Stimulated activated CD8-positive, alpha-beta memory T cell treated with anti-CD3 and anti-CD28 coated beads, Interleukin-2, amount 100 ng/mL, for 1 hour (primary cell): ENCODE measurements at places on chromosomes 1 and 21.

- DNase-seq: no peak
These were observed 73.8 kb upstream of the B3GALT2 start for GRCh38 chr1:193260056-193260745.

- DNase-seq: no peak
These were observed 82.4 kb upstream of the GPR88 start for GRCh38 chr1:100455478-100456072.

- no peak for DNase-seq
These were observed 15.9 kb downstream of the BCAN start for GRCh38 chr1:156657741-156658319.

DNA sequence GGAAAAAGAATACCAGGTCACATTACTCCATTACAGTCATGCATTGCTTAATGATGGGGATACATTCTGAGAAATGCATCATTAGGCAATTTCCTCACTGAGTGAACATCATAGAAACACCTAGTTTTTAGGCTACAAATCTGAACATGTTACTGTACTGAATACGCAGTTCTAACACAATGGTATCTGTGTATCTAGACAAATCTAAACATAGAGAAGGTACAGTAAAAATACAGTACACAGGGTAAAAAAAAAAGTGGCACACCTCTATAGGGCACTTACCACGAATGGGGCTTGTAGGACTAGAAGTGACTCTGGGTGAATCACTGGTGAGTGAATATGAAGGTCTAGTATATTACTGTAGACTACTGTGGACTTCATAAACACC lies 115.7 kb downstream of the AKT3 start:
- no peak for DNase-seq

DNA sequence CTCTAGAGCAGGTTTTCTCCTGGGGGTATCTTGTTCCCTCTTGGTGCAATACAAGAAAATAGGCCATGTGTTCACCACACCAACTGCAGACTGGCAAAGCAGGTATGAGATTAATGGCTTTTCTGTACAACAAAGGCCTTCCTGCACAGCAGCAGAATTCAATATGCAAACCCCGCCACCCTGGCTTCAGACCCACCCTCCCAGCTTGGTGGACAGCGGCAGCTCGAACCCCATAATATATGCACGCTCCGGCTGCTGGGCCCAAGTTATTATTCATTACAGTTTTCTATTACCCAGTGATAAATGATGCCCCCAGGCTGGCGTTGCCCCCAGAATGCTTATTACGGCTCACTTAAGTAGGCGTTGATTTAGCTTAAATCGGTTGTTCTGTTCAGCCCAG lies 144.2 kb downstream of the RRAGC start:
- no peak for DNase-seq

GRCh38 chr21:41861987-41862386 lies 17.2 kb downstream of the PRDM15 start:
- DNase-seq: no peak

DNA sequence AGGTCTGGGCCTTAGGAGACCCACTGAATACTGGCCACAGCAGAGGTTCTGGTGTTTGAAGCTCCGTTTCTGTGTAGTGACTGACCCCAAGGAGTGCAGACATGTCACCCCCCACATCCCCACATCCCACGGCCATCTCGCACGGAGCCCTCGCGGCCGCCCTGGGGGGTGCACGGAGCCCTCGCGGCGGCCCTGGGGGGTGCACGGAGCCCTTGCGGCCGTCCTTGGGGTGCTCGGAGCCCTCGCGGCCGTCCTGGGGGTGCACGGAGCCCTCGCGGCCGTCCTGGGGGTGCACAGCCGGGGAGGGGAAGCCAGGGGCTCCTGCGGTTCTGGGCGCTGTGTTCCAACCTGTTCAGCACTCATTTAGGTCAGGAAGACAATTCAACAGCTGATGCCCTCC lies 68.4 kb downstream of the SCCPDH start:
- DNase-seq: no peak

DNA sequence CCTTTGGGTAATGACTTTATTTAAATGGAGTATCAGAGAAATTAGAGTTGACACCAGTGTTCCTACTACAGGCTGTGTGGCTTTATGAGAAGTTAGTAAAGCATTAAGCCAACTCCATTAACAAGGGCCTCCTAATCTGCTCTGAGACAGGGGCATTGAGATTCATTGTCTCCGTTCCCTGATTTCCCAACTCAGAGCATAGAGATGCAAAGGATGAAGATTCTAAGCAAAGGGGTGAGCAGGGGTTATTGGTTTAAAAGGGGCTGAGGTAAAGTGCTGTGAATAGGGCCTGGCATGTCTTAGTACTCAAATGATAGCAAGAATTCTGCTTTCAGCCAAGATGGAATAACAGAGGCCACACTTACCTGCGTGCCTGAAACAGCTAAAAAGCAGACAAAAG lies 428.4 kb downstream of the PTPRU start:
- no peak for DNase-seq

- DNase-seq: no peak
These were observed 1.3 kb upstream of the CTRC start for GRCh38 chr1:15436881-15437442.

DNA sequence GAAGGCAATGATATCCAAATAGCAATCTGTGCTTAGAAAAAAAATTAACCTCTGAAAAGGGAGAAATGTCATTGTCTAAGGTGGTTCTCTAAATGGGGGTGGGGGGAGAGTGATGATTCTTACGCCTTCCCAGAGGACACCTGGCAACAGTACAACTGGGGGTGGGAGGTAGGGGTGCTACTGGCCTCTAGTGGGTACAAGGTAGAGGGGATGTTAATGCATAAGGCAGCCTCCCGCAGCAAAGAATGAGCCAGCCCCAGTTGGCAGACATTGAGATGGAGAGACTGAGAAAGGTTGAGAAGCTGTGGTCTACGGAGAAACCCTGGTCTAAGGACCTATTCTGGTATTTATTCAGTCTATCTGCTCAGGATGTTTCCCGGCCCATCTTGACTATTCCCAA lies 472.2 kb upstream of the RUNX1 start:
- DNase-seq: no peak

DNA sequence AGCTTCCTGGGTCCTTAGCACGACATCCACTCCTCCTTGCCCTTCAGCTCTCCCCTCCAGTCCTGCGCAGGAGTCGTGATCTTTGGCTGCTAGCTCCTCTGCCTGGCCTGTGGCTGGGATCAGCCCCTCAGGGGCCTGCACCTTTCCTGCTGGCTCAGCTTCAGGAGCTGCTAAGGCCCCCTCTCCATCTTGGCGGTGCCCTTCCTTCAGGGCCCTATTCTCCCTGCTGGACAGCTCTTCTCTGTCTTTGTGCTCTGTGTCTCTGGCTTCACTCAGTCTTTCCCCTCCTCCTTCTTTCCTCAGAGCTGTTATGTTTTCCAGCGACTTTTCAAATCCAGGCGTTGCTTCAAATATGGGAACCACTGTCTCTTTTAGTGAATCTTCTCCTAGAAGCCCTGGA lies 59.5 kb upstream of the LRRC53 start:
- DNase-seq: no peak

DNA sequence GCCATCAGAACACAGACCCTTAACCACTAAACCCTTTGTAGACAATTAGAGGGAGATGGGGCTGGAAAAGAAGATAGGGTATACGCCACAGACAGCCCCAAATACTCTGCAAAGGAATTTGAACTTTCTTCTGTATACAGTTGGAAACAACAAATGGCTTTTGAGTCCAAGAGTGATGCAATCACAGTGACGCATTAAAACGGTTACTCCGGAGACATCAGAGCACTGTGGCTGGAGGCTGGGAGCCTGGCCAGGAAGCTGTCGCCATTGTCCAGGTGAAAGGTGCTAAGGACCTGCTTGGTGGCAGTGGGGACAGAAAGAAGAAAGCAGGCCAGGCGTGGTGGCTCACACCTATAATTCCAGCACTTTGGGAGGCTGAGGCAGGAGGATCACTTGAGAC lies 4.2 kb downstream of the FLAD1 start:
- no peak for DNase-seq

- DNase-seq: no peak
These were observed 248.3 kb upstream of the CAMK1G start for GRCh38 chr1:209335178-209335577.

DNA sequence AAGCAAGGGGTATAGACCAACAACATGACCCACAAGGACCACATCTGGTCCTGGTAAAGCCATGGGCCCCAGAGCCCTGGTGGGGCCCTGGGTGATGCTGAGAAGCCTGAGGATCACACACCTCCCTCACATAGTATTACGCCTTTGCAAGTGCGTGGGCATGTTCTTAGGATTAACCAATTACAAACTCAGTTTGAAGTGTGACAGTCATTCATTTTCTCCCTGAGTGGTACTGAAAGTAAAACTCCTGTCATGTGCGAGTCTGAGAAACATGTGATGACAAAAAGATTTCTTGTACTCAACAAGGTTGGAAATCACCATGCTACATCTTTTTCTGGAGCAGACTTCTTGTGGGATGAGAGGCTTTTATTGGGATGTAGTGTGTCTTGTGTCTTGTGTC lies 315.3 kb upstream of the DUSP10 start:
- DNase-seq: no peak

GRCh38 chr1:178376008-178376407 lies 120.8 kb downstream of the CLEC20A start:
- DNase-seq: no peak

DNA sequence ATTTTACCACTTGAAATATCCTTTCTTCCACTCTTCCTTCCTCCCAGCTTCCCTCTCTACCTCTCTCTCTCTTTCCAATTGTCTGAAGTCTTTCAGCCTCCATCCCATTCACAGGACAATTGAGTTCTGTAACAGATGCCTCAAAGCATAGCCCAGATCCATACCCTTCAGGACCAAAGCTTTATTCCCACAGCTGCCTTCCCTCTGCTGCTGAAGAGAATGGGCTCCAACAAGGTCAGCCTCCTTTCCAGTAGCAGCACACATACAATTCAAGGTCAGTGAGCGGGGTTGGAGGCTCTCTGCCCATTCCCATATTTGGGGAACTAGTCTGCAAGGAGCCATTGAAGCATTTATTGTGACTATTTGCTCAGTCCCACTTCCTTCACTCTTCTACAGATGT lies 179.9 kb downstream of the DPYD start:
- no peak for DNase-seq

GRCh38 chr1:183883623-183884022 lies 78.7 kb downstream of the RGL1 start:
- DNase-seq: no peak

DNA sequence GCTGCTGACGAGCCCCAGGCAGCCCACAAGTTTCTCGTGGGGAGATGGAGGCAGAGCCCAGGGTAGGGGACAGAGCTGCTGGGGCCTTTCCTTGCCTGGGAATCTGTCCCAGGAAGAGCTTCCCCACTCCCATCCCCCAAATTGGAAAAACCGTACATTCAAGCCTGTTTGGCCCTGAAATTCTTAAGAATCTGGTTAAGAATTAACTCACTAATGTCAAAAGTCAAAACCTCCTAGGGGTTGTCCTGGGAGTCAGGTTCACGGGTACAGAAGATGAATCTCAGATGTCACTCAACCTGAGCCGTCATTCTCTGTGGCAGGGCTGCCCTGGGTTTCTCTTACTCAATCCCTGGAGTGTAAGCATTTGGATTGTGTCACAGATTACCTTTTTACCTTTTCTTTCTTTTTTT lies 8.4 kb downstream of the C1orf115 start:
- DNase-seq: no peak

GRCh38 chr1:54678776-54679643 lies 36.7 kb upstream of the TTC4 start:
- DNase-seq: no peak

DNA sequence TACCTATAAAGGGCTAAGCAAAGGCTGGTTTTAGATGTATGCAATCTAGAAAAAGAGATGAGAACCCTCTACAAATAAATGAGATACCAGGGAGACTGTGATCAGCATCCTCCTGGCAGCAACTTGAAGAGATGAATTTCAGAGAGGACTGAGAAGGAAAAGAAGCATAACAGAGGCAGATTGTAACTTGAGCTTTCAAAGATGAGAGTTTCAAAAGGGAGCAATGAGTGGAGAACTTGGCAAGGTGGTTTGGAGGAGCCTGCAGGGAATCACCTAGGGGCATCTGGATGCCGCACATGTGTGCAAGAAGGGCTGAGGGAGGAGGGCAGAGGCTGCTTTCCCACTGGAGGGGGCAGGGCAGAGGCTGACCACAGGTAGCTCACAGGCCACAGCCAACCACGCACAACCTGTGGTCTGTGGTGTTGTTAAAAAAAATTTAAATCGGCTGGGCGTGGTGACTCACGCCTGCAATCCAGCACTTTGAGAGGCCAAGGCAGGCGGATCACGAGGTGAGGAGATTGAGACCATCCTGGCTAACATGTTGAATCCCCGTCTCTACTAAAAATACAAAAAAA lies 50.2 kb downstream of the PCNX2 start:
- DNase-seq: no peak

DNA sequence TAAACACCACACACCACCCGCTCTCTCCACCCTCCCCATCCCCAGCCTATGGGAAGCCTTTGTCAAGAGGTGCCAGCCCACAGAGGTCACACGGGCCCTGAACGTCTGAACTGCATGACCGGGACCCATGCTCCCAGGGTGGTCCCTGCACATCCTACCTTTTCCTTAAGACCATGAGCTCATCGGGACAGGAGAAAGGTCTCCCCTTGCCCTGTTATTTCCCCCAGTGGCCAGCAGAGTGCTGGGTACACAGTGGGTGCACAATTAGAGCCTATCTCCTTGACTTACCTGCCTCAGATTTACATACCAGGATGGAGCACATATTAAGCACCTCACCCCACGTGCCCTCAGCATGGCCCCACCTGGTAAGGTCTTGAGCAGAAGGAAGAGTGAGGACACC lies 30.9 kb downstream of the ACTA1 start:
- no peak for DNase-seq

- DNase-seq: no peak
These were observed 158.0 kb upstream of the PROX1 start for GRCh38 chr1:213829780-213830179.

DNA sequence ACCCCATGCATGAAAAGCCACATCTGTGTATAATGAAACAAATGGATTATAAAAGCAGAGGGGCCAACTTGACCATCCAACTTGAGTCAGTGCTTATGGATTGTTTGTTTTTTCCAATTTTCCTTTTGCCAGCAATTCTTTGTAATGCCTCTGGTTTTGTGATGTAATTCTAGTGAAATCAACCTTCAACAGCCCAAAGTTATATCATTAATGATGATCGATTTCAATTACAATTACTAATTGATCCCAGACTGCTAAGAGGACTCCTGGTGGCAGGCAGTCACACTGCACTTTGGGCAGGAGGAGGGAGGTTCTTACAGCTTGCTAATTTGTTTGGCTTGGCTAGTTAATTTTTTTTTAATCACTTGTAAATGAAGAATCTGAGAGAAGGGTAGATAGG lies 552.3 kb downstream of the NUF2 start:
- DNase-seq: no peak

- no peak for DNase-seq
These were observed 8.1 kb downstream of the TDRD5 start for GRCh38 chr1:179599623-179600249.

DNA sequence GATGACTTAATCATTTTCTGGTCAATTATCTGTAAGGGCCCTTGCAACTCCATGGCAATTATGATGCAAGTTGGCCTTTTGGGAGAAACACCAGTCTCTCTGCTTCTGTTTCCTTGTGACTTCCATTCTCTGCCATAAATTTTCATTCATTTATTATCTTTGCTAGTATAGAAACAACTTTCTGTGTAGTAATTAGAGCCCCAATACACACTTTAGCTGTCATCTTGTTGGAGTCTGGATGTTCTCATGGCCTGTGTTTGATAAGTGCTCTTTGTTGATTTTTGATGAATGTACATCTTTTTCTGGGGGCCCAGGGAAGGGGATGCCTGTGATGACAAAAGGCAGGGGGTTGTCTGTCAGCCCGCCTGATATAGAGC lies 22.4 kb downstream of the PROX1 start:
- DNase-seq: no peak

- no peak for DNase-seq
These were observed 739 bp downstream of the ZNF593 start for GRCh38 chr1:26170472-26170821.
